Bronchus fibroblast of lung (primary cell): ENCODE measurements at places on chromosomes 4 and X. TPM values are rescaled to one million over a fixed set of nuclear protein-coding genes. Genes with fewer than 3 reads are reported as not detected.

The CXCR3 gene
- not detected in 2 replicates for total RNA-seq

The YTHDC1 gene
- 20.5 and 21.4 TPM in 2 replicates for total RNA-seq

The ETDA gene
- total RNA-seq = not detected in 2 replicates

The CCSER1 gene
- total RNA-seq = not detected in 2 replicates

The ODAPH gene
- not detected in 2 replicates for total RNA-seq
